ENCODE measurements at places on chromosomes 11 and 22.

GRCh38 chr11:10618490-10618889 lies 50.0 kb upstream of the LYVE1 start:
- no peak for DNase-seq

DNA sequence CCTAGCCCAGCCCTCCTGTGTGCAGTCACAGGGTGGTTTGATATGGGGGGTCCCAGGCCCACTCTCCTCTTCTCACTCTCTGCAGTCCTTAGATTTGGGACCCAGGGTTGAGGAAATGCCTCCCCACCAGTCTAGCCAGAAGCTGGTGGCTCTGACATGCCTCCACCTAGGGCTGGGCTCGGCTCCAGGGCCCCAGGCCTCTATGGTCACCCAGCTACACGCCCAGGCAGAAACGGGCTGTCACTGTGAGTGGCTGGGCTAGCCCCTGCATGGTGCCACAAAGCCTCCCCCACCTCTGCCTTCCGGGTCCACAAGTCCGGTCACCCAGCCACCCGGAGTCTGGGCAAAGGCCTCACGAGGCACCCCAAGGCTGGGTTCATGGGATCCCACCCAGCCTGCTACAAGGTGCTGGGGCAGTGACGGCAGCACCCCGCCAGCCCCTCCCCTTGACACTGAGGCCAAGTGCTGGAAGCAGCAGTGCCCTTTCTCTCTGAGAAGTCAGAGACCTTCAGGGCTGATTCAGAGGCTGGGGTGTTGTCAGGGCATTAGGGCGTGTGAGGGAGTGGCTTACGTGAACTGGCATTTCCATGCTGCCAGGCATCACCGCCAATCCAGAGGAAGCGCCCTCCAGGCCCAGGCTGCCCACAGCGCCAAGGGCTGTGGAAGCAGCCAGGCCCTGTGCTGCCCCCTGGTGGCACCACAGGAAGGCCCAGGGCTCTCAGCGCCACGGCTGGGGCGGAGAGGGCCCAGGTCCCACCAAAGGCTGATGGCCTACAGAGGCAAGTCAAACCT lies 638 bp upstream of the PITPNM1 start:
- DNase-seq = peak; percentile 84

- peak; percentile 56 for DNase-seq
Measured at GRCh38 chr11:122746050-122746478, 90.5 kb downstream of the UBASH3B start.

- no peak for DNase-seq
Measured at GRCh38 chr22:41777749-41778425, 22.6 kb upstream of the CCDC134 start.

- no peak for DNase-seq
Measured at GRCh38 chr11:35322318-35322979, 96.9 kb downstream of the SLC1A2 start.

DNA sequence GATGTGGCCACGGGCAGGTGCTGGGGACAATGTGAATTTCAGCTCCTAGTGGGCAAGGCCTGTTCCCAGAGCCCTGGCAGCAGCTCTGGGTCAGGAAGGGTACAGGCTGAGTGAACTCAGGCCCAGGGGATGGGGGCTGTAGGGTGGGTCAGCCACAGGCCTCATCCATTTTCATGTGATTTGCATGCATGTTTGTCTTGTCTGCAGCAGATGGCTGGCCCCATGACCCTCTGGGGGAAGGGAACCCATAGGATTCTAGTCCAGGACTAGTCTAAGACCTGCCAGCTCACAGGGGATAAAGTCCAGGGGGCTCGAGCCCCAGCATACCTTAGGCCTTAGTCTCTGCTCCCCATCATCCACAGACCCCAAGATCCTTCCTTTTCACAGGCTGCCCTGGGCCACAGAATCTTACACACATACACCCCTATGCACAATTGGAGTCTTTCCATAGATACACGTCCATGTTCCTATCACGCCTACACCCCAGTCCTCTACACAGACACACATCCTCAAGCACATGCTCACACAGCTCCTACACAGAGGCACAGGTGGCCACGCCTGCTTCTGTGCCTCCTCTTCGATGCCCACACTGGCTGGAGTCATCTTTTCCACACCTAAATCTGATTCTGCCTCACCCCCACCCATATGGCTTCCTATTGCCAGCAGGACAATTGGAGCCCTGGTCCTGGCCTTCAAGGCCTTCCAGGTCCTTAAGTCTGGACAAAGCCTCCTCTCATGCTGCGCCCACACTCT lies 25.7 kb downstream of the PDE2A start:
- no peak for DNase-seq

DNA sequence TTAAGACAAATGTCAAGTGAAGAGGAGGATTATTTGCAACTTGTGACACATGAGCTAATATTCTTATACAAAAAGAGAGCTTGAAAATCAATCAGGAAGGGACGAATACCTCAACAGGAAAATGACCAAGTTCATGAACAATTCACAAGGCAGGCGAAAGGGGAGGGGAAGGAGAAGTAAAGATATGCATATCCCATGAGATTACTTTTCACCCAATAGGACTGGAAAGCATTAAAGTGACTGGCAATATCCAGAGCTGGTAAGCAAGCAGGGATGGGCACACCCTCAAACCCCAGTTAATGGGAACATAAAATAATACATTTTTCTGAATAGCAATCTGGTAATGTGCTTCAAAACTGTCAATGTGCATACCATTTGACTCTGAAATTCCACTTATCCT lies 129.5 kb downstream of the SLC1A2 start:
- no peak for DNase-seq

- no peak for DNase-seq
Measured at GRCh38 chr22:28435982-28436381, 243.7 kb downstream of the TTC28 start.

DNA sequence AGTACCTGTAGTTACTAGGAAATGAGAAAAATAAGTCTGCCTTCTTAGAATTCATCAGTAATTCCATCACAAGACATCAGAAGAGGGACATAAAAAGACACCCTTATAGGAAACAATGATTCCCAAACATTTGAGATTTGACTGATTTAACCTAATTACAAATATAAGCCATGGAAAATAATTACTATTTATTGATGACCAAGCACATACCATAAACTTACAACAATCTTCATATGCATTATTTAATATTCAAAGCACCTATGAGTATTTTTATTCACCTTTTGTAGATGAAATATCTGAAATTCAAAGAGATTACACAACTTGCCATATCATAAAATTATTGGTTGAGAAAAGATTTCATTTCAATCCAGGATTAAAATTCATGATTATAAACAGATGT lies 14.6 kb upstream of the OR52D1 start:
- DNase-seq = no peak

DNA sequence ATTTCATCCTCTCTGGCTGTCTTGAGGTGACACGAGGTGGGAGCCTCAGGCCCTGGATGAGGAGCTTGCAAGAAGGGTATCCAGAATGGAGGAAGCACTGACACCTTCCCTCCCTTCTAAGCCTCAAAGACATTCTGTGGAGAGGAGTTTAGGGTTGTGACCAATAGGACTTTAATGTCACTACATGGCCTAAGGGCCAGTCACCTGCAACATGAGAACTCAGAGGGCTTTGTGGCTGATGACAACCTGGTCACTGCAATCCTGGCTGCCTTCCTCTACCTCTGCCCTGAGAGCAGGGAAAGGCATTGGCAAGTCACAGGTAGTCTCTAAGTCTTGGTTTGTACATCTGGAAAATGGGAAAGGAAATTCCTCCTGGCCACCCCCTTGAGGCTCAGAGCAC lies 33.7 kb downstream of the PISD start:
- no peak for DNase-seq

DNA sequence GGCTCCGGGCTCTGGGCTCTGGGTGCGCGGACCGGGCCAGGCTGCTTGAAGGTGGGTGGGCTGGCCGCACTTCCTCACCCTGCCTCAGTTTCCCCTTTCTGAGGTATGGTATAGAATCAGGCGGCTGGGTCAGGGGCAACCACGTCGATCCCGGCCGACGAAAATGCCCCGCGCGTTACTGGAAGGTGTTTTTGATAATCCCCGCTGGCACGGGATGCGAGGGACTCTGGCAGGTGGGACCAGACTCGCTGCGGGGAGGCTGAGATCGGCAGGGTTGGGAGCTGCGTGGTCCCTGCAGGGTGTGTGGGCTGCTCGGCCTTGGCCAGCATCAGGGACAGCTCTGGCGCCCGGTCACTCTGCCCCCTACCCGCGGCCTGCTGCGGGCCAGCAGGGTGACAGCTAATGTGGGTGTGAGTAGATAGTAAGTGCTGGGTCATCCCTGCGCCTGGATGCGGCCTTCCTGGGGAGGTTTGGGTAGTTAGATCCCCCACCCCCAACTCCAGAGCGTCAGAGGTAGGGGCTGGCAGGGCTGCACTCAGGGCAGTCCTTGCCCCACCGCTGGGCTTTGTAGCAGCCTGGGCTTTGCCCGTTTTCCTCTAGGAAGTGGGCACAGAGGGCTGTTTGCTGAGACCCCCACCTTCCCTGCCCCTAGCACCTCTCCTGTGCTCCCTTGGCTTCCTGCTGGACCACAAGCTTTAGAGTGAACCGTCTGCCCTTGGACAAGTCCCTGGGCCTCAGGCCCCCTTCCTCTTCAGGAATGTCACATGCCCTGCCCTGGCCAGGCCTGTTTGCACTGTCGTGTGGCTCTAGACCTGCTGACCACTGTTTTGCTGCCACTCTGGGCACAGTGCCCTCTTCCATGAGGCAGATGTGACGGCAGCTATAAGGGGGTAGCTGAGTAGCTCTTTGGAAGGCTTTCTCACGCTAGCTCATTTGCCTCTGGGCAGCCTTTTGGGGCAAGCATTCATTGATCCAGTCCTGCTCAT lies 579 bp downstream of the TANGO2 start:
- no peak for DNase-seq

GRCh38 chr11:77377734-77378133 lies 76.2 kb upstream of the GDPD4 start:
- DNase-seq = no peak

GRCh38 chr11:46528445-46529094 lies 65.3 kb downstream of the AMBRA1 start:
- no peak for DNase-seq

DNA sequence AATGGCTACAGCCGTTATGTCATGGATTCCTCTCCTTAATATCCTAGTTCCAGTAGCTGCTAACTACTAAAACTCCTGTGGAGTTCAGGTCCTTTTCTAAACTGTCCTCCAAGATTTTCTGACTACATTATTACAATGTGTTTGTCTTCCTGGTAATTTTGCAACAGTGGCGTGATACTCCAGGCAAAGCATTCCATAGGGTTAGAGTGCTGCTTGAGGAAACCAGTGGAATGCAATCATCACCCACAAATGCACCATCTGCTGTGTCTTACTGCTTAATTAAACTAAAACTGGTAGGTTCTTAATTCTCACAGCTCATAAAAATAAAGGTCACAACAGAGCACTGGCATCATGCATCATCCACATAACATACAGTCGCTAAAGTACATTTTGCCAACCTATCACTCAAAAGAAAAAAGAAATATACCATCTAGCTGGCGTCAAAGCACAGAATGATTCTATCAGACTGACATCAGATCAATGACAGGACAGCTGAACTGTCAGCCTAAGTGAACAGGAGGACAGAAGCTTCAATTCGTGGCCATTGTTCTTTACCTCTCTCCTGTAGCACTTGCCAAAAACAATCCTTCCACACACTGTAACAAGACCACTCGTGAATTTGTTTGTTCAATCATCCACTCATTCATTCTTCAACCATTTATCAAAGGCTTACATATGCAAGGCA lies 182.5 kb downstream of the CADM1 start:
- no peak for DNase-seq
